ENCODE measurements at places on chromosomes 4 and X.

- DNase-seq: no peak
Measured at GRCh38 chr4:845836-846251, 19.9 kb upstream of the CPLX1 start.

DNA sequence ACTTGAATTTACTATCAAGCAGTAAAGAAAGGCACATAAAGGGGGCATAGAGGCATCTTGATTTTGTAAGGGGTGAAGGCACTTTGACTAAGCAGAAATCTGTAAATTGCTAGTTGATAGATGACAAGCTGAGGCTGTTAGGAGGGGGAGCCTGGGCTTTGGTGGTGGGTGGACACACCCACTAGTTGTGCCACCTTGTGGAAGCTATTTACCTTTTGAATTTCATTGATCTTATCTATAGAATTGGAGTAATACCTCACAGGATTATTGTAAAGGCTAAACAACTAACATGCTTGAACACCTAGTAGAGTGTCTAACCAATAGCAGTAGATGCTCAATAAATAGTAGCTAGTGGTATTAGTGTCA is 142.8 kb upstream of the KCNIP4 start:
- DNase-seq: no peak

DNA sequence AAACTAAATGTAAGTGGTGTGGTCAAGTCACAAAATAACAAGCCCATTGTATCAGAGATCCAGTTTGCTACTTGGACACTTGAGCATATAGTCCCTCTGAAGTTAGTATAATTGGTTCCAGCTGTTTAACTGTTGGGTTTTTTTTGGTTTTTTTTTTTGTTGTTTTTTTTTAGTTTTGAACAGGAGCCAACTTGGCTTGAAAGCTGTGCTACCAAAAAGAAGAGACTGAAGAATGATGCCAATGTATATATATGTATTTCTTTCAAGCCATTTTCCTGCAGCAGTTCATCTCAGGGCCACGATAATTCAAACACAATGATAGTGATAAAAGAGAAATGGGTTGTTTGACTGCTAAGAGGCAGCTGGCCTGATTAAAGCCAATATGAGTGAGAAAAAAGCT is 138.3 kb downstream of the PCDH18 start:
- no peak for DNase-seq

- no peak for DNase-seq
Measured at GRCh38 chr4:105808030-105808749, 87.1 kb upstream of the NPNT start.

GRCh38 chrX:9595174-9595573 is 130.3 kb downstream of the TBL1X start:
- no peak for DNase-seq

DNA sequence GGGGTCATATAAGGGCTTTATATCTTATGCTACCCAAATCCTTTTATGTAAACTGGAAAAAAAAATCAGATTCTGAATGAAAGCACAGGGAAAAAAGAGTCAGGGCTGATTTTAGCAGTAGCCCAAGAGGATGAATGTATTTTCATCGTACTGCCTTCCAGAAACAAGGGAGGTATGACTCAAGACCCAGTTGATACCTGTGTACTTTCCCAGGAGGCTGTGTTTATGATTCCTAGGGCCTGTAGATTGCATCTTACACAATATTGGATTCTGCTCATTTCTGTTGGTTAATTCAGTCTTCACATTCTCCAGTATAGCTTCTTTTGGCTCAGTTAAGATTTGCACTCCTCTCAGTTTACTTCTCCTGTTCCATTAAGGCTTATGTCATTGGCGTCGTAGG is 127.9 kb upstream of the LIMCH1 start:
- DNase-seq: no peak

DNA sequence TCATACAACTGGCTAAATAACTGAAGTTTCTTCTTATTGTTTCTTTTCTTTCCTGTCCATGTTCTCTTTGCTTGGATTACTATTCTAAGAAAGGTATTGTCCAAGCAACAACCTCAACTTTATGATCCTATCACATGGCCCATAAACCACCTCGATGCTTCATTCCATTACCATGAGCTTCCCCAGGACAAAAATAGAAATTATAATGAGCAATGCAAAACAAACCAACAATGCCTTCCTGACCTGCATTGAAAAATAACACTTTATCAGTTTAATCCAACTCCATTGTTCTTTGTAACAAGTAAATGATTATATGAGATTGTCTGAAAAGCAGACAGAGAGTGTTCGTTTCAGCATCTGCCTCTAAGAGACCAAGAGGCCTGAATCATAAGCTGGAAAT is 148.8 kb downstream of the HS6ST2 start:
- DNase-seq: no peak

DNA sequence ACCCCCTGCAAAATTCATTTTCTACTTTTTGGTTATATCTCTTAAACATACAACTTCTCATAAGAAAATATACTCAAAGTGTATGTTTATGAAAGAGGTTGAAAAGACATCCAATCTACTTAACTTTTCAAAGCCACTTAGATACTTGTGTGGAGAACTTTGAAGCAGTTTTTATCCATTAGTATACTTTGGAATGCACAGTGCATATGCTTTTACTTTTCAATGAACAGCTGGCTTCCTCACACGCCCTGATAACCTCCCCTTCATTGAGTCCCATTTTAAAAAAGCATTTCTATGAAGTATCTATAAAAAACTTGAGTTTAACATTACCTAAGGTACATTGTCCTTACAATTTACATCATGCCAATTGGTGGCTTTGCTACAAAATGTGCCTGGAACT is 73.8 kb downstream of the VEGFC start:
- no peak for DNase-seq

- no peak for DNase-seq
Measured at GRCh38 chr4:99008051-99008450, 12.5 kb downstream of the METAP1 start.

- DNase-seq: no peak
Measured at GRCh38 chr4:182521011-182521410, 277.8 kb downstream of the TENM3 start.

GRCh38 chr4:87309625-87310024 is 13.1 kb downstream of the HSD17B13 start:
- DNase-seq: no peak

DNA sequence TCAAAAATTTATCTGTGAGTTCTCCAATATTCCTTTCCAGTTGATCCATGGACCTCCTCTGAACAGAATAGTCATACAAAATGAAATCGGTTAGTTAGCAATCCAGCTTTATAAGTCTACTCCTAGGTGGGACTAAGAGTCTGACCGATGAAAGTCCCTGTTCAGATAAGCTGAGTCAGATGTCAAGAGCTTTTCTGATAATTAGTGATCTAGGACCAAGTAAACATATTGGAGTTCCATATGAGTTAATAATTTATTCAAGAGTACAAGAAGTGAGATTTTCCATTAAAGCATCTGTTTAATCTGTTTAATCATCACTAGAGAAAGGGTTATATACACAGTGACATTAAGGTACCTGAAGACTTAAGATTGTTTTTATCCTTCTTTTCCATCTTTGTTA is 74.7 kb downstream of the UGT8 start:
- DNase-seq: no peak

GRCh38 chr4:154343651-154344050 is 147.9 kb downstream of the DCHS2 start:
- DNase-seq: no peak

- DNase-seq: no peak
Measured at GRCh38 chrX:154096140-154097002, 1.1 kb downstream of the MECP2 start.

- DNase-seq: no peak
Measured at GRCh38 chr4:99855678-99856077, 38.5 kb downstream of the LAMTOR3 start.

- DNase-seq: no peak
Measured at GRCh38 chr4:54540931-54541330, 116.8 kb upstream of the KIT start.

DNA sequence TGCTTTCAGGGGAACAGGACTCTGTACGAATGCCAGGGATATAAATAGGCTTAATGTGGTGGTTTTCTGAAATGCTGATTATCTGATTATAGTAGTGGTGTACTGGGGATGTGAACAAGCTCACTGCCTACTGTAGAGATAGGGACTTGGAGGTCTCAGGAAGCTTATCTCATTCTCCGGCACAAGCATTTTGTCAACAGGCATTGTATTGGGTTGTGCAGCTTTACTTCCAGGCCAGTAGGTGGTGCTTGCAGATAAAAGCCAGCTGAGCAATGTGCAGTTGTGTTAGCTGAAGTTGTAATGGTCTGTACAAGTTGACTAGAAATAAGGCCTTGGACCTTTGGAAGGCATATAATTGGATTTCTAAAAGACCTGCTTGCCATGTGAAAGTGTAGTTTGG is 49.5 kb upstream of the TMLHE start:
- peak; percentile 3 for DNase-seq

- no peak for DNase-seq
Measured at GRCh38 chr4:38162240-38162784, 202.1 kb downstream of the PTTG2 start.

- no peak for DNase-seq
Measured at GRCh38 chr4:172871381-172871780, 297.2 kb upstream of the GALNT7 start.

GRCh38 chr4:9781343-9782135 is at the start of gene DRD5:
DRD5 (plus strand) TSS chr4:9781634; CDS start chr4:9782030, 396 bp downstream.
- no peak for DNase-seq

GRCh38 chrX:46279214-46279924 is 265.9 kb downstream of the ZNF674 start:
- no peak for DNase-seq

GRCh38 chrX:5852941-5853340 is 375.7 kb downstream of the NLGN4X start:
- DNase-seq: no peak

- no peak for DNase-seq
Measured at GRCh38 chr4:141028024-141028529, 105.2 kb downstream of the RNF150 start.

DNA sequence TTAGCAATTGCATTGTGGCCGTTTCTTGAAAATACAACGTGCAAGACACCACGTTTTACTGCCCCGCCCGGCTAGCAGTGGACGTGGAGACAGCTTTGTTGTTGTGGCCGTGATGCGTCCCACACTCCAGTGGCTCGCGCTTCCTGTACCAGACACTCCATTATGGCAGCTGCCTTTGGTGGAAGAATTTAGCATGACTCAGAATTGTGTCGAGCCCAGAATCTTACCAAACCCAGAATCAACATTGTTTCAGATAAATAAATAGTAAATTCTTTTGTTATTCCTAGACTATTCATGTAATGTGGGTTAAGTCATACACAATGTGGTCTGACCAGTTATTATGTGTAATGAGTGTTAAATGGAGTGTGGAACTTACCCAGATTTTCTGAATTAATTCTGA is 25.3 kb upstream of the S100P start:
- no peak for DNase-seq

DNA sequence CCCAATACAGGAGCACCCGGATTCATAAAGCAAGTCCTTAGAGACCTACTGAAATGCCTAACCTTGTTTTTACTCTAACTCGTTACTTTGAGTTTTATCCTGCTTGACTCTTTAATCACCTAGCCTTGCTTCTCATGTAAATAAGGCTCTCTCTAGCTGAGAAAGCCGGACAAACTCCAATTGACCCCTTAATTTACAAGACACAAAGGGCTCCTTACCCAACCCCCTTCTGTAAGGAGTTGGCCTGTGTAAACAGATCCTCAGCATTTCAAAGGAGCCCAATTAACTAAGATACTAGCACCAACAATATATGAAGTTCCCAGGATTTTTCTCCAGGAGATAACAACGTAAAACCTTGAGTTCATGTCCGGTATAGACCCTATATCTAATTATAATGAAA is 61.7 kb downstream of the CT47B1 start:
- no peak for DNase-seq

GRCh38 chr4:95085124-95085833 is 327.5 kb downstream of the BMPR1B start:
- no peak for DNase-seq

DNA sequence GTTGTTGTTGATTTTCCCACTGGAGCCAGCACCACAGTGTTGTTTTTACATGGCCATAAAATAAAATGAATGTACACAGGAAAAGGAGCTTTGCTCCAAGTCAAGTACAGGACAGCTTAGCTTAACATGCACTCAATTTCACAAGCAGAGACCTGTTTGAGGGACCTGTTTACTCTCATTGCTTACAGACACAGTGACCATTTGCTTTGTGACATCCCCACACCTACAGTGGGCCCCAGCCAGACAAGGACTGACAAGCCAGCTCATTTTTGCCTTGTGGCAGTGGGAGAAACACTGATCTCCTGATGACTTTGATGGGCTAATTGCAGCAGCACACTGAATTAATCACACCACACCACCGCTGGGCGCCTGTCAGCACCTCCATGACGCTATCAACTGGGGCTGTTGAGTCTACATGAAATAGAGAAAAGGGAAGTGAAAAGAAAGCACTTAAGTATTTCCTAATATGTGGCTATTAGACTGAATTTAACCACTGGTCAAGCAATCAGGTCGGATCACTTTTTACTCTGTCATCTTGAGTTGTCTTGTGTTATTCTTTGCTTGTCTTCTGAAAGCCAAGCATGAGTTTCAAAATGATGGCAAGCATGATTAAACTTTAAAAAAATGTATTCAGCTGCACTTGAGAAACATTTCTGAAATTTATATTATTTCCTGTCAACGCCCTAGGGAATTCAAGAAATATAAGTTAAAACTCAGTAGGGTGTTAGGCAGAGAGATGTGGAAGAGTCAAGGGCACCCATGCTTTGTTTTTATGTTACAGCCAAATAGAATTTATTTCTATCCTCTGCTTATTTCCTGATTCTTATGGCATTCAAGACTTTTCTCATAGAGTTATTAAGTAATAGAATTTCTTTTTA is 557.7 kb downstream of the RAB28 start:
- DNase-seq: no peak

DNA sequence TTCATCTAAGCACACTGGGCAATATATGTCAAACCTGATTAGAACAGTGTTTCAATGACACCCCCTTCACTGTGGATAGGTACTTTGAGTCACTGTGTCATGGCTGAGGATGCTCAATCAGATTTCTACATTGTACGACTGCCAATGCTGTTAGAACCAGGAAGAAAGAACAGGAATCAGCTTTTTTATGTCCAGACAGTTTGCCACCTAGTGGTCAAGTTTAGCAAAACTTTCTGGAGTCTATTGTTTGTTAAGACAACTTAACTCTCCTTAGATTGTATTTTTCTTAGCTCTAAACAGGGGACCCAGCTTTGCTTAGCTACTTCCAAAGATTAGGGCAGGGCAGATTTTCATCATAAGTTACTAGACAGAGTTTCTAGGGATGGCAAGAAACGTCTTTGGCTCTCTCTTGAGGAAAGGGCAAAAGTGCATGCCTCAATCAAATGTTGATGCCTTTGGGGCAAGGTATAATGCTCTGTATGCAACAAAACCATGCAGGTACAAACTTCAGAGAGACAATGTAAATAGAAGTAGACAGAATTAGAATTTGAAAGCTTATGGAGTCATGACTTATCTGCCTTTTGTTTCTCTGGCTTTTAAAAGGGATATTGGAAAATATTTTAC is 40.5 kb upstream of the BMP3 start:
- DNase-seq: peak; percentile 36

Measured in prostate gland (tissue), 2 donors.